IPS-NIHi11 (cell line): ENCODE measurements at places on chromosomes 2 and 18.

DNA sequence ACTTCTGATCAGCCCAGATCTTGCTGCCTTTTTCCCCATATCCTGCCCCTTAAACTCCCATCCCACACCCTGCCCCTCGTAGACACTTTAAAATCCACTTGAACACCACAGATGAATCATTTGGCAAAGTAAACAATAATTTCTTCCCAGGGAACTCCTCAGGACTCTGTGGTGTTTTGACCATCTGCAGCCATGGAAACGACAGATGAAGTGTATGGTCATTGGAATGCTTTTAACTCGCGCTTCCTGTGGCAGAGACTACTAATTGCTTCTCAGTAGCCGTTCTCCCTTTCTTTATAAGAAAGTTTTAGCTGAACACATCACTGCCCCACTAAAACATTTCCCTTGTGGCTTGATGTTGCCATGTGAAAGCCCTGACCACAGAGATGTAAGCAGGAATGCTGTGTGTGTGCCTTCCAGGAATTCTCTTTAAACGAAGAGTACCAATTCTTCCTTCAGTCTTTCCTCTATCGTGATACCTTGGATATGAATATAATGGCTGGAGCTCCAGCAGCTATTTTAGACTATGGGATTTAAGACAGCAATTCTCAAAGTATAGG, 92.7 kb upstream of the PARD3B start:
- peak; percentile 53 for DNase-seq

DNA sequence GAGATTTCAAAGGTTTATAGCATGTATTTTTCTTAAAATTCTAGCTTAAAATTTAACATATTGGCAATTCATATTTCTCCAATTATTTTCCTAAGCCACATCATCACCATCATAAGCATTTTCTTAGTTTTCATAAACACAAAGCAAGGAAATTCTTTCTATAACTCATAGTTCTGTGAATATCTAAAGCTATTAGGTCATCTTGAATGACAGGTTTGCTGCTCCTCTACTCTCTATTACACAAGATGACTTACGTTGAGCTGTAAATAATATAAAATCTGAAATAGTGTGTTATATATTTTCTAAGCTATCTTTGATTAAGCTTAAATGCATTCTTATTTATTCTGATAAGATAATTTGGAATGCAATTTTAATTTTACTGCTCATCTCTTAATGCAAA, 984.6 kb upstream of the CNTNAP5 start:
- no peak for DNase-seq

DNA sequence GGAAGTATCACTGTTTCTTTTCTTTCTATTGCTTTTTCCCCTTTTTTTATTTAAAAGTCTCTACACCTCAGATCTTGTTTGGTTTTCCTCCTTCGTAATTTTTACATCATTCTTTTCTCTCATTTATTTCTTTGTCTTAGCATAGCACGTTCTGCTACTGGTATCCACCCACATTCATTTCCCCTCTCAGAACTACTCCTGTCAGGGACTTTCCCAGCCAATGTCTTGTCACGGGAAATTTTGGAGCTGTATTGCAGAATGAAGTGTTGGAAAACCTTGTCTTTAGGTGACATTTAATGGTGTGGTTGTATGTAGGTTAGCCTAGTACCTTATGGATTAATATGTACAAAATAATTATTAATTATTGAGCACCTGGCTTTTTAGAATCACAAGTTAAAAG, 34.0 kb downstream of the TTLL4 start:
- no peak for DNase-seq

DNA sequence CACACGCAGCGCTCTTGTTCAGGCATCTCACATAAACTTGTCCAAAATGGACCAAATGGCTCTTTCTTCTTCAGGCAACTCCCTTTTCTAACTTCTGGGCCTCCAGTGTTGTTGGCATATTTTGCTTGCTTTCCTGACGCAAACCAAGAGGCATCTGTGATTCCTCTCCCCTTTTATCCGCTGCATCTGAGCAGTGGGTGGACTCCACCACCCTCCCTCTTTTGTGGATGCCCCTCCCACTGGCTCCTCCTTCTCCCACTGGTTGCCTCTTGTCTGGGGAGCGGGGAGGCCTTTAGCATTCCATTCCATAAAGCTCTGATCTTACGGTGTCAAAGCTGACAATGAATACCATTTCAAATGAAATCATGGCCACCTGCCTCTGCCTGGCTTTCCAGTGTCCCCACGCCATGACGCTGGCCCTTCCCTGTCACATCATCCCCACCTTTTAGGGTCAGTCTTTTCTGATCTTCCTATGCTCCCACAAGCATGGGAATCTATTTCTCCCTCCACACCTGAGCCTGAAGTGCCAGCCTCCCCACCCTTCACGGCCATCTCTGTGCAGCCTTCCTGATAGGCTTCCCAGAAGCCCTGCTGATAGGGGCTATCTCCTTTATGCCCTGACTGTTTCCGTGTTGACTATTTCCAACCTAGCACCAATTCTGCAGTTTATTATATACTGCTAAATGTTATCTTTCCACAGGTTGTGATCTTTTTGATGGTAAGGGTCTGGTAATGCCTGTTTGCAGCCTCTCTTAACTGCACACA, 51.5 kb downstream of the RPL37A start:
- DNase-seq = peak; percentile 78
